Esophagus squamous epithelium (tissue), 5 donors: ENCODE measurements at places on chromosomes 11 and 22.

DNA sequence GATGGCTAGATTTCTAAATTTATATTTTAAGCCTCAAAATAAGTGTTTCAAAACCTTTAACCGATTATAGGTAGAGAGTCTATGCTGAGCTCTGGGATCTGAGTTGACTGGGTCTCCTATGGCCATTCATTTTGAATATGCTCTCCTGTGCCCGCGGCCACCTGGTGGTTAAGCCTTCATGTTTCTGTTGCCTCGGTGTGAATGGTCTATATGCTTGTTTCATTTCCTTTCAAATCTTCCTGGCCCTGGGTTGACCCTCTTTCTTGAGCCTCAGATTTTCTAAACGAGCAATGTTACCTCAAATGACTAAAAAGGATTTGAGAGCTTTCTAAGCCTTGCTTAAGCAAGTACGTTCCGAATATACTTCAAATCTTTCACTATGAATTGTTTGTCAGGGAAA is 789.4 kb upstream of the KIRREL3 start:
- no peak for DNase-seq

DNA sequence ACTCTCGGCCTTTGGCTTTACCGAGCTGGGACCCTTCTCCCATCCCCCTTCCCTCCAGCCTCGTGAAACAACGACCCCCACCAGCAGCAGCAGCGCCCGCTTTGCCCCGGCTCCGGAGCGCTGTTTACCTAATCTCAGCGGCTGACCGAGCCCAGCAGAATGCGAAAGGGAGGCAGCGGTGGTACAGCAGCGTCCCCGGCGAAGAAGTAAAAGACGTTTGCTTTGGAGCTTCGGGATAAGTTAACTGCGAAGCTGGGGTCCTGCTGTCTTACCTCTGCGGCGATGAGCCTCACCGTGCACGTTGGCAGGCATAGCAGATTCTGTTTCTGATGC is 2.0 kb upstream of the LARGE1 start:
- DNase-seq = no peak

DNA sequence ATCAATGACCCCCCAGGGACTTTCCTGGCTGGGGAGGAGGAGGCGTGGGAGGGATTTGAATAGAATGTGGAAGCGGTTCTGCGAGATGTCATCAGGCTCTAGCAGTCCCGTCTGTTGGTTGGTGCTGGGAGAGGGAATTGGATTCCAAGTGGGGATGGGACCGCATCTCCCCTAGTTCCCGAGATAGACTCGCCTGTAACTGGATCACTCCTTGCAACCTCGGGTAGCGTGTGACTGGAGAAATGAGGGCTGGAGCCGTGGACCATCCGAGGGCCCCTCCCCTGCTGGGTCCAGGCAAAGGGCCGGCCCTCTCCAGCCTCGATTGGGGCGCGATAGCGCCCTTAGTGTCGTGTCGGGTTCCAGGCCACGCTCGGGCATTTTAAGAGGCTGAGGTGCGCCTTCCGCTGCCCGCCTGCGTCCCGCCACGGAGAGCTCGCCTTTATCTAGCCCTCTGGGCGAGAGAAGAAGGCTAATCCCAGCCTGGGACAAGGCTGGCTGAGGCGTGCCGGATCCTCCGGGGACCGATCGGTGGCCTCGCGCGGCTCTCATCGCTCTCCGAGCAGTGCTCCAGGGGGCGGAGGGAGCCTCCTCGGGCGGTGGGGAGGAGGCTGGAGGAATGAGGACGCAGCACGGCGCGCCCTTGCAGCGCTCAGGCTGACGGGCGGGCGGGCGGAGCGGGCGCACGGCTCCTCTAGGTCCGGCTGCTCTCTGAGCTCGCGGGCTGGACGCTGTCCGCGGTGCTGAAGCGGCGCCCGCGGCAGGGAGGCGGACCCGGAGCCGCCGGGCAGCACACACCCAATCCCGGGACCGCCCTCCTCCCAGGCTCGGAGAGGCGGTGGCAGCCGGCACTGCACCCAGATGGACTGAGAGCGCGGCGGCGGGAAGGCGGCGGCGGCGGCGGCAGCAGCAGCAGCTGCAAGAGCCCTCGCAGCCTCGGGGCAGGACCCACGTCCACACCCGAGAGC is 107.8 kb downstream of the OSBP2 start:
- no peak for DNase-seq

DNA sequence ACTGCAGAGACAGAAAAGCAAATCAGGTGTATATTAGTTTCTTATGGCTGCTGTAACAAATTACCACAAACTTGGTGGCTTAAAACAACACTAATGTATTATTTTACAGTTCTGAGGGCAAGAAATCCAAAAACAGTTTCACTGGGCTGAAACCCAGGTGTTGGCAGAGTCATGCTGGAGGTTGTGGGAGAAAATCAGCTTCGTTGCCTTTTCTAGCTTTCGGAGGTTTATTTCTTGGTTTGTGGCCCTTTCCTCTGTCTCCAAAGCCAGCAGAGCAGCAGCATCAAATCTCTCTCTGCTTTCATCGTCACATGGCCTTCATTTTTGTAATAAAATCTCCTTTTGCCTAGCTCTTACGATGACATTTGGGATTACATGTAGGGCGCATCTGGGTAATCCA is 33.0 kb upstream of the OR6M1 start:
- no peak for DNase-seq

DNA sequence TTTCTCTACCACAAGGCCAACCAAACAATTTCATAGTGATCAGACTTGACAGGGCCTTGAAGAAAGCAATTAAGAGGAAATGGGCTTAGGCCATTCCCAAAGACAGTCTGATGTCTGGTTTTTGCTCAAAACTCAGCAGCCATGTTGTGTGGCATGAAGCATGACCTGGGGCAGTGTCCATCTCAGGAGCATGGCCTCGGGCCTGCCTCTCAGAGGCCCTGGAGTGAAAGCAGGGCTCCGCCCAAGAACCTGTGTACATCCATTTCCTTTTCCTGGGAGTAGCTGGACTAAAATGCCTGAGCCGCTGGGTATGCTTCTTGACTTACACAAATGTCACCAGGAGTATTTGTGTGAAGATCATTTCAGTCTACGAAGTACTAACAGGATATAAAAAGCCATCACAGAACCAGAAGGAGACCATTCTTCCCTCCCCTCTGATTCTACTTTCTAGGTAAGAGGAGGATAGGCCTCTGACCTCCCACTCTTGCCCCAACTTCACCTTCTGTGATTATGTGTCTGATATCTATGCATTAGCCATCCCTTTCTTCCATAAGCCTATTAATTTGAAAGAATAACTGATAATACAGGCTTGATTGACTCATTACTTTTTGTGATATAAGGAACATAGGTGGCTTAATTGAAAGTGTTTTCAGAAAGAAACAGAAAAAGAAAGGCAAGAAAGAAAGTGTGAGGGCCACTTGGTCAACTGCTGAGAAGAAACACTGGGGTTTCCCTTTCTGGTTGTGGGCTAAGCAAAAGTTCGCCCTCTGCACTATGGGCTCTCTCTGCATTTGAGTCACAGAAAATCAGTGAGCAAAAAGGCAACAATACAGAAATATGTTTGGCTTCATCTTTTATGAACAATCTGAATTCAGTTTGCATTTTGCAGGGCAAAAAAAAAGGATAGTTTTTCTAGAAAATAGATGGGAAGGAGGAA is 188.6 kb upstream of the MTMR2 start:
- no peak for DNase-seq

DNA sequence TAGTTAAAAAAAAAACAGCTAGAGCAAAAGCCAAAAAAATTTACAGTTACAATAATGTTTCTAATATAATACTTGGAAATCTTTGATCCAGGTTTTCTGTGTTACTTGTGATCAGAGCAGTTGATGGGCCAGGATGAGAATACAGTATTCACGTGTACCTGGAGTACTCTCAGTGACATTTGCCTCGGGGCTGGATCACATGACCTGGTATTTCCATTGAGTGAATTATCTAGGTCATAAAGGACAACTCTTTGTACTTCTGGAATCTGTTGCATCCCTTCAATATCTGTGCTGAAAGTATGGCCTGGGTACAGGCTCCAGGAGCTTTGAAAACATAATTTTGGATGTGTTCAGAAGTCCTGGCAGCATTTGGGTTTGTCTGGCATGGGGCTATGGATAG is 93.5 kb downstream of the GRAMD1B start:
- no peak for DNase-seq
